ENCODE measurements at places on chromosomes 4 and X.
A peak's percentile ranks its signal among the peaks of the same experiment; 100 is the strongest.

DNA sequence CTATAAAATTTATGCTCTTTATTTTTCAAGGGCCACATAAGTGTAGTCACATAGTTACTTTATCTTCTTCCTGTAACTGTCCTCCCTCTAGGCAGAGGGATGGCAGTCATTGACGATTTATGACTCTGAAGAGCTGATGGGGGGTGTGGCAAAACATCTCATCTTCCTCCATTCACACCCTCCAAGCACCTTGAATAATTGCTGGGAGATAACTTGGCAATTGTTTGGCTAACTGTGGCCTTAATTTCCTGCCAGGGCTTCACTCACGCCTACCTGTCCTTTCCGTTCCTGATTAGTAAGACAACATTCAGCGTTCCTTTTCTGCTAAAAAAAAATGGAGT, 329.2 kb downstream of the ARHGAP10 start:
- DNase-seq = no peak

DNA sequence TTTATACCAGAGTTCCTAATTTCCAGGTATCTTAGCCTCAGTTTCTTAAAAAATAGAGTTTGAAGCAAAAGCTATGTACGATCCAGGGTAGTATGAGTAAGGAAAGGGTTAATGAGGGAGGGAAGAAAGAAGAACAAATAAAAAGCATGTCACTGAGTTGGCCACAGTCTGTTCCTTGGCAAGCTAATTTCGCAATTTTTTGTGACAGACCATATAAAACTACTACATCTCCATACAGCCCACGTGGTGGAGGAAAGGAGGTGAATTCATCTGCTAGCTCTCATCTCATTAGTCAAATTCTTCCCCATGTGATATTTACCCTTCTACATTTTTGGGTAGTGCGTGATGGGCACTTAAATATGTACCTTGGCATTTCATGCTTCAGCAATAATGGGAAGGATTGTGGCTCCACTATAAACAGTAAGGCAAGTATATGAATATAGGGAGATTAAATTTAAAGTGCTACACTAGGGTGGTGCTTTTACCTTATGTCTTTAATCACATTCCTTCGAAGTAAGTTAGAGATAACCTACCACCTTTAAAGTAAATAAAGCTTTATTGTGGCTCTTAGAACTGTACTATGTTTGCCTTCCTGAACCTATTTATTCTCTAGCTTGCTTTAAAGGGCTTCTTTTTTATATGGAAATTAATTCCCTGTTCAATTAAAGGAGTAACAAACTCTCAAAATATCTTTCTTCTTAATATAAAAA, 102.1 kb upstream of the VAMP7 start:
- no peak for DNase-seq

GRCh38 chr4:139184129-139184528, 7.1 kb upstream of the ELF2 start:
- no peak for DNase-seq

GRCh38 chr4:186131935-186132334, 27.4 kb downstream of the FAM149A start:
- no peak for DNase-seq

DNA sequence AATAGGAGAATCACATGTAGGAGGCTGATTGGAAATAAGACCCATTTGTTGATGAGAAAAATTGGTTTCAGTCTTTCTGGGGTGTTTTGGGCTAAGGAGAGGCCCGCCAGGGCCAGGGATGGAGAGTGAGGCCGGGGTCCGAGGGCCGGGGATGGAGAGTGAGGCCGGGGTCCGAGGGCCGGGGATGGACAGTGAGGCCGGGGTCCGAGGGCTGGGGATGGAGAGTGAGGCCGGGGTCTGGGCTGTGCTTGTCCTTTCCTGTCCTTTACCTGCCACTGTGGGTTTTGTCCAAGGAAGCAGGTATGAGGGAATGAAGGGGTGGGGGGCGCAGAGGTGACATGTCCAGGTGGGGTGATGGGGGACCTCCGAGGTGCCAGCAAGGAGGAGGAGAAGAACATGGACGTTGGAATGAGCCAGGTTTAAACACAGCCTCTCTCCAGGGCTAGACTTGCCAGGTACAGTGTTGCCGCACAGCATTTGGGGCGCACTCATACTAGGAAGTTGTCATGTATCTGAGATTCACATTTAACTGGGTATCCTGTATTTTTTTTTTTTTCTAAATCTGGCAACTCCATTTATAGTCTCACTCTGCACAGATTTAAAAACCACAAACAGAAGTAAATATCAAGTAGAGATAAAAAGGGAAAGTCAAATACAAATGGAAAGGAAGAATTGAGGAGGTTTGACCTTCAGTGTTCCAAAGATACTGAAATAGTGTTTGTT, 8.8 kb downstream of the RGS12 start:
- DNase-seq = peak; percentile 47

DNA sequence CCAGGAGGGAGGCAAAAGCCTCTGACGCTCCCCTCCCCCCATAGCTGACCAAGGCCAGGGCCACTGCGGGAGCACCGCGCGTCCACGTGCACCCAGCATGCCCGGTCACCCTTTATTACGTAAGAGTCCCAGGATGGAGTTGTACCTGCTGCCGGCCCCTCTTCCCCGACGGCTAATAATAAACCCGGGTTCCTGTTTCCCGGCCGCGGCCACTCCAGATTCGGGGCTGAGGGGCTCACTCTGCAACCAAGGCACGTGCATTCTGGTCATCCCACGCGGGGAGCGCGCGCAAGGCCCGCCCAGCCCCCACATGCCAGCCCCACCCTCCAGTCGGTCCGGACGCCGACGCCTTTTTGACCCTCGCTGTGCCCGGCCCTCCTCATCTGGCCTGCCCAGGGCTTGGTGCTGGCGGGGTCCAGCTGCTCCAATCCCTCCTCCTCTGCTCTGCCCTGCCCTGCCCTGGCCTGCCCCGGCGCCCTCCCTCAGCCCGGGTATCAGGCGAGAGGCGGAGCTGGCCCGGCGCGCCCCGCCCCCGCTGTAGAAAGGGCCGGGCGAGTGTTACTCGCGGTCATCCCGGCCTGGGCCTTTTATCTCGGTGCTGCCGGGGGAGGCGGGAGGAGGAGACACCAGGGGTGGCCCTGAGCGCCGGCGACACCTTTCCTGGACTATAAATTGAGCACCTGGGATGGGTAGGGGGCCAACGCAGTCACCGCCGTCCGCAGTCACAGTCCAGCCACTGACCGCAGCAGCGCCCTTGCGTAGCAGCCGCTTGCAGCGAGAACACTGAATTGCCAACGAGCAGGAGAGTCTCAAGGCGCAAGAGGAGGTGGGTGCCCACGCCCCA, 2.6 kb downstream of the MID1IP1 start:
- DNase-seq = peak; percentile 82

DNA sequence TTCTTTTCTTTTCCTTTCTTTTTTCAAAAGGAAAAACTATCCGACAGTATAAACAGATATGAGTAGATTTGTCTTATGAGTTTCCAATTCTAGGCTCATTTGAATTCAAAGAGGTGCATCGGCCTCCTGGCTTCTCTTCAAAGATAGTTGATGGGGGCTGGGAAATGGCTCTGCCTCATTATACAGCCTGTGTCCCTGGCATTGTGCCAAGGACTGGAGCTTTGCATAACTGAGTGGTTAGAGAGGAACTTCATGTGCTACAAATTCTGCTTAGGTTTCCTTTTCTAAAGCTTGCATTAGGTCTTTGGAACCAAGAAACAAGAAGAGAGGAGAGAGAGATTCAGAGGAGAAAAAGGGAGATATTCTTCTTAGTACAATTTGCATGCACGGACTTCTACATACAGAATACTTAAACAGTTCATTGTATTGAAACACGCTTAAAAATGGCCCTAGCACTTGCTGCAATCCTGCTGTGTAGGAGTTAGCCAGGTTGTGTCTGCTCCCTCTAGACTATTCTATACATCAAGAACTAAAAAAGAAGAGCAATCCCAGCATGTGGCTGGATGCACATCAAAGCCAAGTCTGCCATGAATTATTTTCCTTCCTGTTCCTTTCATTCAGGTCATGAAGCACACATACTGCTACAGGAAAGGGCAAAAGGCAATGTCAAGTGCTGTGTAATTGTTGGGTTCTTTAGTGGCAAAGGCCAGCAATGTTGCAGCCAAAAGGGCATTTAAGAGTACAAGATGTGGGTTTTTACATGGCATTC, 70.9 kb downstream of the INTS12 start:
- no peak for DNase-seq

DNA sequence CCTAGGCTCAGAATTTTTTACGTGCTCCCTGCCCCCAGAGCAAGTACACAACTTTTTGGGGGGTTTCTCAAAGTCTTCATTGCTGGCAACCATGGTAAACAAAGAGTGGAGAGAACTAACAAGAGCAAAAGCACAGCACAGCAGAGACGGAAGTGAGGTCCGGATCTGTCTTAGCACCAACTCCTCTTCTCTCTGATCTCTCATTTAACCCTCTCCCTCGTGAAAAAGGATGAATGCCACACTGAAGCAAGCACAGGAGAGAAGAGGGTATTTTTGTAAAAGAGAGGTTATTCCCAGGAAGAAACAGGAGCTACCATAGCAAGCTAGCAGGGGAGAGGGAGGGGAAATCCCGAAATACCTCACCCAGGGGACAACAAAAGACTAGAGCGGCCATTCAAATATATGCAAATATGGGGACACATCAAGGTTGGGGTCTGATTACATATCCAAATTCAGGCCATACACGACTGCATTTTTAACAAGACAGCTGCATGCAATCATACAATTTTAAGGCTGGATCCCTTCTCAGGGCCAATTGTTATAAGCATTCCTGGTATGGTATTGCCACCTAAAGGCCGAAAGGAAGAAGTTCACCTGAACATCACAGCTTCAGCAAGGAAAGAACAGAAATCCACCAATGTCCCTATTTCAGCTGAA, 46.6 kb downstream of the CD40LG start:
- peak; percentile 31 for DNase-seq

- no peak for DNase-seq
Observed at GRCh38 chrX:37834937-37835336, 12.4 kb downstream of the DYNLT3 start.

DNA sequence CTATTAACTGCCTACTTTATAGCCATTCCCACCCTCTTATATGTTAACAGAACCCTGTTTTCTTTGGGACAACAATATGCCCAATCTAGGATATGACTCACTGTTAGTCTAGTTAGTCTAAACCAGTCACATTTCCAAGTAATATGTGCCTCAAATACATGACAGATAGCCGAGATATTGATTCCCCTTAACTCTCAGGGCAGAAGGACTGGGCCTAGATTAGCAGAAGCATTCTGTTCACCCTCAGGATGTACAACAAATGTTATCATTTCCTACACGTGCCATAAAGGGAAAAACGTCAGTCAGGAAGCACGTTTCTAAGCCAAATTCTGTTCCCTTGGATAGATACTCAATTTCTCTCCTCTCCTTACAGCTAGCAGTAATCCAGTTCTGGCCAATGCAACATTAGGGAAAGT, 114.1 kb downstream of the SLC10A7 start:
- no peak for DNase-seq

Data from activated CD8-positive, alpha-beta T cell treated with anti-CD3 and anti-CD28 coated beads, Interleukin-2, amount 10 ng/mL, durations not matched to agents 7 days and 5 days (primary cell).